ENCODE measurements at places on chromosomes 3 and 15. TPM values are rescaled to one million over a fixed set of nuclear protein-coding genes. Genes with fewer than 3 reads are reported as not detected.

- no peak for DNase-seq
These were observed 192.1 kb downstream of the RORA start for GRCh38 chr15:61037031-61037430.

DNA sequence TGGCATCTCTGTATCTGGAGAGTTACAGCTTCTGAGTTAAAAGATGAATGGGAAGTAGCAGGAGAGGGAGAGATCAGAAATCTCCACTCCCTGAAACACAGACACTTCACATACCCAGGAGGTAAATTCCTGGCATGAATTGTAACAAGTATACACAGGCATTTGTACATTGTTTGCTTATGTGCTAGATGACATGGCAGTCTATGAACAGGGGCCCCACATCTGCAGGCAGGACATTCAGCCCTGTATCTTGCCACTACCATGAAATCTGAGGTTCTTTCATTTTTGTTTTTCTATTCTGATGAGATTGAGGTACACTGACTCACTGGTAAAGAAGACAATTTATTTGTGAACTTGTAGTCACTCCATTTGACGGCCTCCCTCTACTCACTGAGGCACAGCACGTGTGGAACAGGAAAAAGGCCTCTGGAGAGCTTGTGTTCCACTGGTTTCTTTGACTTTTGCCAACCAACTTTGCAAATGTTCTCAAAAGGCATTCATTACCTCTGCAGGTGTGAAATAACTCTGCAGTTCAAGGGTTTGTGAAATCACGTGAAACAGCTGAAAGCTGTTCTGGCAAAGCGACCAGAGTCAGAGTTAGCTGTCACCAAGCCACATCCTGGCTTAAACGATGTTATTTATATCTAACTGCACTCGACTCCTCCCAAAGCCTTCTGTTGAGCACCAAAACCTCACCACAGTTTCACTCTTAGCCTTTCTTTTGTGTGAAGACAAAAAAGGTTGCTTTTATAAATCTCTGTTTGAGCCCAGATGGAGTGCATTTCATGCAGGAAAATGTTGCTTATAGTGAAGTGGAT is 401.3 kb upstream of the CFAP20DC start:
- no peak for DNase-seq

DNA sequence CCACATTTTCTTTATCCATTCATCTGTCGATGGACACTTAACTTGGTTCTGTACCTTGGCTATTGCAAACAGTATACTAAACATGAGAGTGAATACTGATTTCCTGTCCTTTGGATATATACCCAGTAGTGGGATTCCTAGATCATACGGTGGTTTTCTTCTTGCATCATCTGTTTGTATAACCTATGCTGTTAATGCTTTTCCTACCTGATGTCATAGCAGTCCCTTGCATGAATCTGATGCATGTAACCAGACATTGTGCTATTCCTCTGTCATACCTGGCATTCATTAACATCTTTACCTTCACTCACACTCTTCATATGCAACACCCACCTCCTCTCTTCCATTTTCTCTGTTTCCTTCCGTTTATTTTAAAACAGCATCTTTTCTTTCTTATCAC is 185.2 kb downstream of the KLHL25 start:
- no peak for DNase-seq

- no peak for DNase-seq
These were observed 33.2 kb upstream of the IQSEC1 start for GRCh38 chr3:13106308-13107001.

DNA sequence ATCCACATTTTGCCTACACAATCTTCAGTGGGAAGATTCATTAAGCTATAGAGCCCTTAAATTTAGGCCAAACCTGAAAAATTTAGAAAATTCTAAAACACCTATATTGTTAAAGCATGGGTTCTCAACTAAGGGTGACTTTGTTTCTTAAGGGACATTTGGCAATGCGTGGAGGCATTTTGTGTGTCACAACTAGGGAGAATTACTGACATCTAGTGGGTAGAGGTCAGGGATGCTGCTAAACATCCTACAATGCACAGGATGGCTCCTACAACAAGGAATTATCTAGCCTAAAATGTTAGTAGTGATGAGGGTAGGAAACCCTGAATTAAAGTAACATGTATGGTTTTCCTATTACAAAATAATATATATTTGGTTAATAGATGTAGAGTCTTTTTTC is 55.8 kb downstream of the TBC1D5 start:
- DNase-seq = peak; percentile 35

GRCh38 chr3:172074032-172074431 is 34.7 kb downstream of the FNDC3B start:
- DNase-seq = no peak

- DNase-seq = no peak
These were observed 126.2 kb downstream of the ASB7 start for GRCh38 chr15:100728371-100729201.

- DNase-seq = no peak
These were observed 19.7 kb downstream of the ALPK3 start for GRCh38 chr15:84836844-84837243.

GRCh38 chr3:143563786-143564185 is 284.5 kb downstream of the SLC9A9 start:
- DNase-seq = no peak

DNA sequence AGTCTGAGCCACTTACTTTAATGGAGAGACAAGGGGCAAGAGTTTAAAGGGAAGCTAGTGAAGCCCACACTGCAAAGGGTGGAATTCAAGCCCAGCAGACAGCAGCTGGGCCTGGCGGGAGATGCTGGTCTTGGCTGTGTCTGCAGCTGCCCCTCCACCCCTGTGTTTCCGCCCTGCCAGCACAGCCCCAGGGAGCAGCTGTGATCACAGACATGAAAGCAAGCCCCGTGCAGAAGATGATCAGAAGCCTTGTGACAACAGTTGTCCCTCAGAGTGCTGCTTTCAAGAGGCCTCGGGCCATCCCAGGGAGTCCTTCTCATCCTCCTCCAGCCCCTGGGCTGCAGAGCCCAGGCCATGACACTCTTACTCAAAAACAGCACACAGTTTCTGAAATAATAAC is 24.1 kb upstream of the SLC6A1 start:
- DNase-seq = no peak

- DNase-seq = peak; percentile 64
These were observed 737.7 kb upstream of the ALCAM start for GRCh38 chr3:104629038-104629437.

DNA sequence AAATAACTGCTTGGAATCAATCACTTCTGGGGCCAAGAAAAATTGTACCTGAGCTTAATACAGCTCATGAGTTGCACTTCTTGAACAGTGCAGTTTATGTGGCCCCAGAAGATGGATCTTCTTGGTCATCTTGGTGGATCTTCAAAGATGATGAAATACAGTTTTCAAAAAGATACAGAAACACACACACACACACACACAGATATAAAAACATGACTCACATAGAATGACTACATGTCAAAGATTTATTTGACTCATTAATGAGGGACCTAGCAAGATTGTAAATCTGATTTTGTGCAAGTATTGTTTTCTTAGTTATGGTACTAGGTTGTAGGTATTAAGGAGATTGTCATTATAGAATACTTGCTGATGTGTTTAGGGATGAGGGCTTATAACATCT is 32.6 kb downstream of the PDCD6IP start:
- peak; percentile 13 for DNase-seq

- peak; percentile 50 for DNase-seq
These were observed 47.9 kb downstream of the PIK3CB start for GRCh38 chr3:138786788-138787271.

GRCh38 chr3:72160351-72160750 is 375.4 kb upstream of the PROK2 start:
- no peak for DNase-seq

DNA sequence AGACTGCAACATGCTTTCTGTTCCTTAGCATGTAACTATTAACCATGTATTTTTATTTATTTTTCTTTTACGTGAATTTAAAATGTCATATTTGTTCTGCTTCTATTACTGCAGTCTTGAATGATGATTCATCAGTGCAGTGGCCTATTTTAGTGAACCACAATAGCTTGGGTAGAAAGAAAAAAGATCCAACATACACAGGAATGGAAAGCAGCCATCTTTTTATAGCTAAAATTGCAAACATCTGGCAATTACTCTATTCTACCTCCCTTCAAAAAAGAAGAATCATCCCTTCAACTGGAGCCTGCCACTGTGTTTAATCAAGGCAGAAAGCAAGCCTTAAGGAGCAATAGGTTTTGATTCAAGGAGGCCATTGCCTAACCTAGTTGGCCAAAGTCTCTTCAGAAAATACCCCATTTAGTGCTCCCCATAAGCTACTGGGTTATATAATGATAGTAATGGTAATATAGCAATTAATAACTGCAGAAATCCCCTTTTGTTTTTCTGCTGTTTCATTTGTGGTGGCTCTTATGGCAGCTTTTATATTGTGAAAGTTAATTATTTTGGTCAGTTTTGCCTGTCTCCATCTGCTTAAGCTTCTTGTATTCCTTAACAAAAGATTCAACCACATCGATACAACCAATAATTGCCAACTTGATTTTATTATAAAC is 267.3 kb downstream of the LPP start:
- peak; percentile 55 for DNase-seq

GRCh38 chr3:43104660-43105595 is 951 bp downstream of the POMGNT2 start:
- no peak for DNase-seq

GRCh38 chr3:185151964-185152409 is 873 bp downstream of the C3orf70 start:
- no peak for DNase-seq

DNA sequence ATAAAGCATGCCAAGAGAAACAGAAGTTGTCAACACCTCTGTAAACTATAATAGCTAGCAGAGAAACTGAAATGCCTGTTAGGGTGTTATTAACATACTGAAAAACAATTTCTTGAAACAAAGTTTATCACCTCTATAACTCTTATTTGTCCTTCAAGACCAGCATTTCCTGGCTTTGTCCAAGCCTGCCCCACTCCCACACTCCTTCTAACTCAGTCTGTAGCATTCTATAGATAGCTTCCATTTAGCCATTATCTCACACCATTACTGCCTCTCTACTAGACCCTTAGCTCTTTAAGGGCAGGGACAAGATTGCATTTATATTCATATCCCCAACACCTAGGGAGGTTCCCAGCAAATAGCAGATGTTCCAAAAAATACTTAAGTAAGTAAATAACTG is 36.5 kb downstream of the GK5 start:
- DNase-seq = no peak

- no peak for DNase-seq
These were observed 1.5 kb upstream of the OR4F15 start for GRCh38 chr15:101810456-101810855.

DNA sequence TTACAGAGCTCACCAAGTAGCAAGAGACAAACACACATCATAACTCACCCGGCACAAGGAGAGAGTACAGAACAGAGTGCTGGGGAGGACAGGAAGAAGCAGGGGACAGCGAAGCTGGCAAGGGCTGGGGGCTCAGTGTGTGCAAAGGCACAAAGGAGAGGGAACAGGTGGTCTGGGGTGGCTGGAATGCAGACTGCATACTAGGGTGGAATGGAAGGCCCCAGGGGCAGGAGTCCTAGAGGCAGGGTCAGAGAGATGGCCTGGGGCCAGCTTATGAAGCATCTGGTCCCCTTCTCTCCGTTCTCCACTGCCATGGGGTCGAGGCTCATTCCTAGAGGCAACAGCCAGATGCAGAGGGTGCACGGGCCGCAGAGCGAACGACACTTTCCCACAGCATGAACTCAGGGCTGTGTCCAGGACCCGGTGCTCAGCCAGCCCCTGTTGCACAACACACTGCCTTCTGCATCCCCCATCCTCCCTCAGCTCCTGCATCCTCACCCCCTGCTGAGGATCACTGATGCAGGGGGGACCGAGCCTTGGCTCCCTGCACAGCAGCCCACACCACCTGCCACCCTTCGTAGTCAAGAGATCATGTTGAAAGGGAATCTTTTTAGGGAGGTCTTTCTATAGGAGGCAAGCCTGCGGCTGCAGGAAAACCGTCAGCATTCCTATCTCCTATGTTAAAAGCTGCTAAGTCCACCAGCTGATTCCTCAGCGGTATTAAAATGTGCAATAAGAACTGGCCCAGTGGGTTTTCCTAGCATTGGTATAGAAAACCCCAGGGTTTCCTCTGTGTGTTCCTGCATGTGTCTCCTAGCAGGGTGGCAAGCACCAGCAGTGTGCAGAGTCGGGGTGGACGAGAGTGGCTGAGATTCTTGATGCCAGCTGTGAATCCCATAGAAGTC is 293.5 kb downstream of the UACA start:
- no peak for DNase-seq

- DNase-seq = peak; percentile 14
These were observed 17.4 kb downstream of the GPR160 start for GRCh38 chr3:170055209-170055608.

DNA sequence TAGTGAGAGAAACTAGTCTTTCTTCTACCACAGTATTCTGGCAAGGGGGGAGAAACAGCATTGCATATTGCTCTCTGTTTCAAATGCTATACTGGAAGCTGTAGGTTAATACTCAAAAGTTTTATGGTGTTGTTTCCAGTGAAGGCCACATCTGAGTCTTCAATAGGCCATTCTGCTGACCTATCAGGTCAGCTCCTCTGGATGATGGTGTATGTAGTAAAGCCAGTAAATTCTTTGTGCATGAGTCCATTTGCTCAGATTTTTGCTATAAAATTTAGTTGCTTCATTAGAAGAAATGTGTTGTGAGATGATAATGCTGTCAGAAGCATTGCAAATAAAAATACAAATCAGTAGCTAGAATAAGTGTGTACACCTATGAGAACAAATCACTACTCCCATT is 64.9 kb upstream of the RBMS3 start:
- no peak for DNase-seq

DNA sequence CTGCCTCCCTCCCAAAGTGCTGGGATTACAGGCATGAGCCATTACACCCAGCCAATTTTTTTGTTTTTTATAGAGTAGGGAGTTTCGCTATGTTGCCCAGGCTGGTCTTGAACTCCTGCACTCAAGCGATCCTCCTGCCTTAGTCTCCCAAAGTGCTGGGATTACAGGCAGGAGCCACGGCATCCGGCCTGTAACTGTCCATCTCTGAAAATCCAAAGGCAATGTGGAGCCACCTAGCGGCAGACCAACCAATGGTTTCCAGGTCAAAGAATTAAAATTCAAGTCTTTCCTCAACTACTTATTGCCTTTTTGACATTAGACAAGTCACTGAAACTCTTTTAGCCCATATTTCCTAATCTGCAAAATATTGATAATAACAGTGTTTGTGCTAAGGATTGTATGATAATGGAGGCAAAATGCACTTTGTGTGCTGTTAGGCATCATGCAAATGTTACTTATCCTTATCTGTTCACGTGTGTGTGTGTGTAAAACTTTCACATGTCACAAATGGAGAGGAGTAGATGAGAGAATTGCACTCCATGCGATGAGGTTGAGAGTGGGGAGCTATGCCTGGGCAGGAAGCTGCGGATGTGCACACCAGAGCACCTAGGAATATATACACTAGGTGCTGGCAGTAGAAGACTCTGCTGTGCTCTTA is 48.7 kb downstream of the COL8A1 start:
- DNase-seq = peak; percentile 76

- DNase-seq = no peak
These were observed 49.7 kb upstream of the UTS2B start for GRCh38 chr3:191380001-191380400.

GRCh38 chr3:148901987-148902791 is 37.1 kb downstream of the CPA3 start:
- DNase-seq = peak; percentile 11

The FGD5 gene
- not detected for total RNA-seq

The MASP1 gene
- not detected for total RNA-seq

The HYAL1 gene
- total RNA-seq = 0.42 TPM

The TNNC1 gene
- 0.61 TPM for total RNA-seq

The DMXL2 gene
- total RNA-seq = 13.6 TPM

The GOLGA8G gene
- 0.09 TPM for total RNA-seq

The SLC51B gene
- not detected for total RNA-seq

The GOLGA6A gene
- not detected for total RNA-seq

The SERPINI1 gene
- total RNA-seq = 2.6 TPM

The ACTL6A gene
- 46.2 TPM for total RNA-seq

The RASA2 gene
- 19.5 TPM for total RNA-seq

The TLR9 gene
- total RNA-seq = not detected

The CPN2 gene
- total RNA-seq = not detected

Measured in MCF 10A (cell line).